ENCODE measurements at places on chromosomes 5 and 9.
A peak's percentile ranks its signal among the peaks of the same experiment; 100 is the strongest.

GRCh38 chr9:105171589-105171988 lies 72.9 kb upstream of the SLC44A1 start:
- no peak for DNase-seq

GRCh38 chr5:138927979-138928378 lies 52.8 kb upstream of the LRRTM2 start:
- no peak for DNase-seq

GRCh38 chr5:109650493-109650892 lies 39.2 kb upstream of the MAN2A1 start:
- no peak for DNase-seq

DNA sequence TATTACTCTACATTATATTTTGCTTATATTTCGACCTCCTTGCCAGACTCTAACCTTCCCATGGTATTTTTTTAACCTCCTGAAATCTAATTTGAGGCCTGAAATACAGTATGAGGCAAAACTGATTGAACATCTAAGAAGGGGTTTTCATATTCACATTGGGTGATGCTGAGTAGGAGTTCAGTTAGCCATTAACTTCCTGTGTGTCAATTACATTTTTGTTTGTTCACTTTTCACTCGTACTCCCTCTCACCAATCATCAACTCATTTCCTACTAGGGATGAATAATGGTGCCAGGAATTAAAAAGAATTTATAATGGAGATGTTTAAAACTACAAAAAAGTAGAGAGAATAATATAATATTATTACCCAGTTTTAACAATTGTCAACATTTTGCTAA lies 27.6 kb upstream of the GLRA1 start:
- DNase-seq, result no peak

GRCh38 chr5:131268758-131269370 lies 5.0 kb downstream of the CDC42SE2 start:
- no peak for DNase-seq

- no peak for DNase-seq
Observed at GRCh38 chr5:10801931-10802666, 41.1 kb upstream of the DAP start.

DNA sequence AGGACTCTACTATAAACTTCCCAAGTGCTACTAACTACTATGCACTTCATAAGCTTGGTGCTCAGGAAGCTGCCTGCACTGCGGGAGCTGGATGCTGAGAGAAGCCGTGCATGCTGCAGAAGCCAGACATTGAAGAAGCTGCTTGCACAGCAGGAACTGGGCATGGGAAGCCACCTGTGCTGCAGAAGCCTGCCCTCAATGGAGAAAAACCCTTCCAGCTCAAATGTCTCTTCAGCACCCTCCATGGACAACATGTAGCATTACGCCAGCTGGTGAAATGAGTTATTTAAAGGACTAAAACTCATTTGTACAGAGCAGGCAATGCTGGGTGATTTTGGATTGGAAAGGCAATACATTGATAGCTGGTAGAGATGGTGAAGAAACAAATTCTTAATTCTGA lies 247.2 kb downstream of the KIF4B start:
- no peak for DNase-seq

DNA sequence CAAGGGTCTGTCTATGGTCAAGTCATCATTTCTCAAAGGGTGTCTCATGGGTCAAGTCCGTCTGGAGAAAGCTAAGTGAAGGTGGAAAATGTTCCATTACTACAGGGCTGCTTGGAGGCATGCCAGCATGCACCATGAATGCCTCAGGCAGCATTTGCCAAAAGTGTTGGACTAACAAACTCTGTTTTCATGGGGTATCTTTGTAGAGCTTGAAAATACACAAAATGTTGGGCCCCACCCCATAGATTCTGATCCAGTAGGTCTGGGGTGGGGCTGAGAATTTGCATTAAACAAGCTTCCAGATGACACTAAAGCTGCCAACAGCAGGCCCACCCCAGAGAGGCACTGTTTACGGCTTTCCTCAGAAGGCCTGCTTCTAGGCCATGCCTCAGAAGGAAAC lies 75.0 kb upstream of the FRRS1L start:
- DNase-seq, result no peak

DNA sequence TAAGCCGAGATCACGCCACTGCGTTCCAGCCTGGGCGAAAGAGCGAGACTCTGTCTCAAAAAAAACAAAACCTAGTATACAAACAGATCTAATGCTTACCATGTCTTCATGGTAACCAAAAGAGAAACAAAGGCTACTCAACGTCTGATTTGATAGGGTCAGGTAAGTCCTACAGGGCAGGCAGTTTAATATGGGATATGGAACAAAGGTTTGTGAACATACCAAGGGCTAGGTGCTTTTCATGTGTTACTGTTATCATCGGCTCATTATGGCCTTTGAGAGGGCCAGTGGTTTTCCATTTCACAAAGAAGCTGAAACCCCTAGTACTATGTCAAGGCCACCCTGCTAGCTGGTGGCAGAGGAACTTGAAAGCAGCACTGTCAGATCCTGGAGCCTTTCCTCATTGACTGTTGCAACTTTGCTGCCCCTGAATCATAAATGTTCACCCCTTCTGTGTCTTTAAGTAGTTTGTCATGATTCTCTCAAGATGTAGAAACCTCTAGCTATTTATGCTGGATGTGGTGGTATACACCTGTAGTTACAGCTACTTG lies 5.1 kb downstream of the IQGAP2 start:
- DNase-seq, result no peak

DNA sequence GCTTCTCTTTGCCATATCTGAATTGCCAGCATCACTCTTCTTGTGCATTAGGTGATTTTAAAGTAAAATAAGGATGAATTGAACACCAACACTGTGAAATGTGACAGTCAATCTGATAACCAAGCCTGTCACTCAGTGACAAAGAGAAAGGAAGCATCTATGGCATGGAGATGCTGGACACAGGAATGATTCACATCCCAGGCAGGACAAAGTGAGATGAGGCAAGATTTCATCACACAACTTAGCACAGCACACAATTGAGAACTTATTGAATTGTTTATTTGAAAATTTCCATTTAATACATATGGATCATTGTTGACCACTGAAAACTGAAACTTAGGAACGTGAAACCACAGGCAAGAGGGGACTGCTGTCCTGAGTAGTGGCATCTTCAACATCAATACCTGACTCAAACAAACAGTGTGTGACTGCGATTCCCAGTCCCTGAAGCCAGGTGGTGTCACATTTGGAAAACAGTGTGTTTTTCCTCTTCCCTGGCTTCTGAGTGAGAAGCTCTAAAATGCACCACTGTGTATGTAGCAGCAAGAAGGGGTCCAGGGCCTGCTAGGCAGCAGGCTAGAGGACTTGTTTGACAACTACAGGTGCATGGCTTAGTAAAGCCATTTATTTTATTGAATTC lies 10.7 kb downstream of the GAPT start:
- DNase-seq, result no peak

DNA sequence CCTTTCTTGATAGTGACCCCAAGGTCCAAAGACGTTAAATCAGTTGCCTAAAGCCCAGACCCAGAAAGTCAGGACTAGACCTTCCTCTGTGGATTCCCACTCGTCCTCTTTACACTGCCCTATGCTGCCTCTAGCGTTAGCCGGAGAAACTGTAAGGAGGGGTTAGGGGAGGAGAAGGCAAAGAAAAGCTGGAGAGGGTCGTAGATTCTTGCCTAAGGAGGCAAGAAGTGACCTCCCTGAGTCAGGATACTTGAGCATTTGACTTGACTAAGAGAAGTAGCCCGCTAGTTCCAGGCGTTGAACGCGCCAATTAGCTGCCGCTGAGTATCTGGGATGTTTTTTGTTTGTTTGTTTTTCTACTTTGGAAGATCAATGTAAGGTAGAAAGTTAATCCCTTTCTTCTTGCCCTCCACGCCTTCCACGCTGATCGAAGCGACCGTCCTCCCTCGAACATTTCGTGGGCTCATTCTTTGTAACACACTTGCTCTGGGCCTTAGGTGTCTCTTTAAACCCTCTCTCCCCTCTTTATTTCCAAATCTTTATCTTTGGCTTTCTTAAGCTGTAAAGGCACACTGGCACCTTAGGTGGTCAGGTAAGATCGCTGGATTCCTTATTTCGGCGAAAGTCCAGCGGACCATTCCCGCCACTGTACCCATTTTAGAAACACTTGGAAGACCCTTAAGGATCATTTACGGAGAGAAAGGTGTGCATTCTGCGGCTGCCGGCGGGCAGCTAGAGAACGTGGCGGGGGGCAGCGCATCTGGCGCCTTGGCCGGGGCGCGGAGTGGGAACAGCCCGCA lies 5.1 kb upstream of the RGMB start:
- DNase-seq, result peak; percentile 74

DNA sequence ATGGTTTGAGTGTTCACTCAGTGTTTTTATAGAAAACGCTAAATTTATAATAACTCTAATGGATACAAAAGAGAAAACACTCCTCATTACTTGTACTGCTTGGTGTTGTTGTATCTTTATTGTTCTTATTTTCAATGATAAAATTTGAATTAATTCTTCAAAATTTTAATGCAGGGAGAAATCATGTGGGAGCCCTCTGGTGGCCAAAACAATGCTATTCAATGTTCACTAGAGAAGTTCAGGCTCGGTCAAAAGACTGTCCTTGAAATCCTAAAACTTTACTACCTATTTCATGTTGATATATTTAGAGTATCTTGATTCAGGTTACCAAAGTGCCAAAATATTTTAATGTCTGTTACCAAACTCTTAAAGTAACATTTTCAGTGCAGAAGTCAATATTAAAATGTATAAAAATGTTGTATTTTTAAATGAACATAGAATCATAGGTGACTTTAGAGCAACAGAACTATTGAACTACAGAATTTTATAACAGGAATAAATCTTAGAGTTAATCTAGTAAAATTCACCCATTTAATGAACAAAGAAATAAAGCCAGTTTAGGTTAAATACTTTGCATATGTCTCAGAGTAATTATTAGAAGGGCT lies 1259.8 kb downstream of the PTPRD start:
- peak; percentile 10 for DNase-seq

DNA sequence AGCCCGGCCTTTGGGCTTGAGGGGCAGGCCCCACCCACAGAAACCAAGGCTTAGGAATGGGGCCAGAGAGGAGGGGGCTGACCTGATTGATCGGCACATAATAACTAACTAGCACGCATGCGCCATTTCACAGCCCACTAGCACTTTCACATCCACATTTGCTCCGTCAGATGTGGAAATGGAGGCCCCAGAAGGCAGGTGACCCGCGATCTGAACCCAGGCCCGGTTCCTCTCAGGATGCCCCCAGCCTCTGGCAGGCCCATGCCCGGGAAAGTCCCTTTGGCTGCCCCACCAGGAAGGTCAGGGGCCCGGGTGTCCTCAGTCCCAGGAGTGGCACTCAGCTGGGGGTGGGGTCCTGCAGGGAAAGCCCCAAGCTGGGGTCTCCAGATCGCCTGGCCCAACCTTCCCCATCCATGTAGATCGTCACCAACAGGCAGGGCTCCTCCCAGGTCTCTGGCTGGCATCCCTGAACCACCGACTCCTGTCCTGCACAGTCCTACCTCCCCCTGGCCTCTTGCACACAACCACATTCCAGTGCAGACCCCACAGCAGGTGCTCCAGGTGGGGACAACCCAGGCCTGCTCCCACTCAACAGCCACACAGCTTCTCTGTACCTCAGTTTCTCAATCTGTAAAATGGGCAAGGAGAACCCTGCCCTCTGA lies 46.7 kb downstream of the VAV2 start:
- DNase-seq, result no peak

GRCh38 chr9:34381323-34381722 lies 4.6 kb upstream of the MYORG start:
- no peak for DNase-seq

DNA sequence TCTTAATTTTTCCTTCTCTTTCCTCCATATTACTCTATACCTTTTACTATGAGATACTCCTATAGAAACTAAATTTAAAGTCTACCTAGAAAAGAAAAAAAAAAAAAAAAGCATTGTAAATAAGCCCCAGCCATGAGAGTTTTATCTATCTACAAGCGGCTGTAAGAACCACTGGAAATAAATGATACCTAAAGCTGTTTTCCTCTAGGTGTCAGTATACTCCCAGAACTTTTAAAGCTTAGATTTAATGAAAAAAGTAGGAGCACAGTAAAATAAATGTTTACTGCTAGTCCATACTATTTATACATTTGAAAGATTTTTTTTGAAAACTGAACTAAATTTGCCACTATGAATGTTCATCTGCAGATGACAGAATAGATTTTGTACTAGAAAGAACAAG lies 26.2 kb downstream of the TYRP1 start:
- DNase-seq, result no peak

- DNase-seq, result peak; percentile 58
Observed at GRCh38 chr9:37747271-37747753, 6.3 kb upstream of the TRMT10B start.

DNA sequence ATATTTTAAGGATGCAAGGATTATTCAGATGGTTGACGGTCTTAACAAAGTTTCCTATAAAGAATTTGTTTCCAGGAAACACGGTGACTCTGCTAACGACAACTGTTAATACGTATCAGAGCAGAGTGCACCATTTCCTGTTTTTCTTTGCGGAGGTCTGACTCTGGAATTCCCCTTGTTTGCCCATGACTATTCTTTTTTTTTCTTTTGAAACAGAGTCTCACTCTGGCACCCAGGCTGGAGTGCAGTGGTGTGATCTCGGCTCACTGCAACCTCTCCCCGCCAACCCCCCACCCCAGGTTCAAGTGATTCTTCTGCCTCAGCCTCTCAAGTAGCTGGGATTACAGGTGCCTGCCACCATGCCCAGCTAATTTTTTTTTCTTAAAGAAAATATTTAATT lies 115.9 kb downstream of the CDC42SE2 start:
- no peak for DNase-seq

DNA sequence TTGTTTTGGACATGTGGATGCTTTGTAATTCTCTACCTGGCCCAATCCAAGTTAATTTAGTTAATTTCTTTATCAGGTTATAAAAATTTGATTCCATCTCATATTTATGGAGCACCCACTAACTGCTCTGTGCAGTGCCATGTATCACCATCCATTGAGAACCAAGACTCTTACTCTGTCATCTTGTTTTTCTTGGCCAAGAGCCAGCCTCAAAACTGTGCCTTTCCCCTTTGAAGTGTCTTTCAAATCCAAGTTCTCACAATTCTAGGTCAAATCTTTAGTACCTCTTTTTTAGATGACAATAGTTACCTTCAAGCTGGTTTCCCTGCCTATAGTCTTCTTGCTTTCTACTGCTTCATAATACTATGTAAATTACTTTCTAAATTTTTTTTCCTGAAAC lies 3.2 kb downstream of the COMMD10 start:
- no peak for DNase-seq

DNA sequence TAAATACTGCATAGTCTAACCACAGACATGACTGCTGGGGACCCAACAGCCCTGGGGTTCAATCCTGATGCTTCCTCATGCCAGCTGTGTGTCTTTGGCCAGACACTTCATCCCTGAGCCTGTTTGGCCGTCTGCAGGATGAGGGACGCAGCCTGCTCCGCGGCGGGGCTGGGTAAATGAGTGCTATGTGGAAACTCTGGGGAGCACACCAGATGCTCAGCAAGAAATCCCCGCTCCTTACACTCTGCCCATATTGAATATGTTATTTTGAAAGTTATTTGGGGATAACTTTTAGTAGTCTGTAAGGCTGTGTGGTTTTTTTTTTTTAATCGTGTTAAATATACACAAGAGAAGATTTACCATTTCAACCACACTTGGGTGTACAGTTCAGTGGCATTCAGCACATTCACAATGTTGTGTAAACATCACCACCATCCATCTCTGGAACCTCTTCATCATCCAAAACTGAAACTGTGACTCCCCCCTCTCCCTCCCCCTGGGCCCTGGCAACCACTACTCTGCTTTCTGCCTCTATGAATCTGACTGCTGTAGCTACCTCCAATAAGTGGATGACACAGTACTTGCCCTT lies 42.7 kb downstream of the SH3PXD2B start:
- DNase-seq, result no peak

GRCh38 chr5:89005990-89006389 lies 123.0 kb upstream of the MEF2C start:
- DNase-seq, result no peak
